ENCODE measurements at places on chromosomes 13 and 19.
A peak's percentile ranks its signal among the peaks of the same experiment; 100 is the strongest.

DNA sequence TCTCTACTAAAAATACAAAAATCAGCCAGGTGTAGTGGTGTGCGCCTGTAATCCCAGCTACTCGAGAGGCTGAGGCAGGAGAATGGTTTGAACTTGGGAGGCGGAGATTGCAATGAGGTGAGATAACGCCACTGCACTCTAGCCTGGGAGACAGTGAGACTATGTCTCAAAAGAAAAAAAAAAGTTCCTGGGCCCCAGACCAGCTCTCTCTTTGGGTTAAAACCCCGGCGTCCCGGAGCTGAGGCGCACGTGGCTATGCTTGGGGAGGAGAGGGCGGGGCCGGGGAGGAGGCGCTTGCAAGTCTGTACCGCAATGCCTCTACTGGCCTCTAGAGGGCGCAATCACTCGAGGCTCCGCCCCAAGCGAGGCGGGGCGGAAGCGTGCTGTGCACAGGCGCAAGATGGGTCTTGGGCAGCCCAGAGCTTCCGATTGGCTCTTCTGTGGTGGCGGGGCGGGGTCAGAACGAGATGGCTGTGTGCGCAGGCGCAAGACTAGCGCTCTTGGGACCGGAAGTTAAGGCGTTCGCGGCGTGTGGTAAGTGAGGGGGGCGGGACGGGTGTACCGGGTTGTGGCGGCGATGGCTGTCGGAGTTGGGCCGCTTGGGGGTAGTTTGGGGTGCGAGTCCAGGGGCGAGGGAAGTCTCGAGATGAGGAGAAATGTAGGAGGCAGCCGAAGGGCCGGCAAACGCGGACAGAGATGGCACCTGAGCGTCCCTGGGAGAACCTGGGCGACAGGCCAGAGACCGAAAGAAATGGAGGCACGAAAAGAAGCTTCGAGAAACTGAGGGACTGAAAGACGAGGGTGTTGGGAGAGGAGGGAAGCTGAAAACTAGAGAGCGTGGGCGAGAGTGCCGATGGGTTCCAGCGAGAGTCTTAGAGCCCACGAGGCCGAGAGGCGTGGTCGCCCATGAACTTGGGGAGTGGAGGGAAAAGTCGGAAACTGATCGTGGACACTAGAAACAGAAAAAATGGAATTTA lies at the start of gene DHX34:
TSS of gene DHX34 (plus strand) at position 497 of the 977 bp plus-strand sequence. CDS start 3,716 bp downstream, outside the sequence.
- peak; percentile 98 for DNase-seq

DNA sequence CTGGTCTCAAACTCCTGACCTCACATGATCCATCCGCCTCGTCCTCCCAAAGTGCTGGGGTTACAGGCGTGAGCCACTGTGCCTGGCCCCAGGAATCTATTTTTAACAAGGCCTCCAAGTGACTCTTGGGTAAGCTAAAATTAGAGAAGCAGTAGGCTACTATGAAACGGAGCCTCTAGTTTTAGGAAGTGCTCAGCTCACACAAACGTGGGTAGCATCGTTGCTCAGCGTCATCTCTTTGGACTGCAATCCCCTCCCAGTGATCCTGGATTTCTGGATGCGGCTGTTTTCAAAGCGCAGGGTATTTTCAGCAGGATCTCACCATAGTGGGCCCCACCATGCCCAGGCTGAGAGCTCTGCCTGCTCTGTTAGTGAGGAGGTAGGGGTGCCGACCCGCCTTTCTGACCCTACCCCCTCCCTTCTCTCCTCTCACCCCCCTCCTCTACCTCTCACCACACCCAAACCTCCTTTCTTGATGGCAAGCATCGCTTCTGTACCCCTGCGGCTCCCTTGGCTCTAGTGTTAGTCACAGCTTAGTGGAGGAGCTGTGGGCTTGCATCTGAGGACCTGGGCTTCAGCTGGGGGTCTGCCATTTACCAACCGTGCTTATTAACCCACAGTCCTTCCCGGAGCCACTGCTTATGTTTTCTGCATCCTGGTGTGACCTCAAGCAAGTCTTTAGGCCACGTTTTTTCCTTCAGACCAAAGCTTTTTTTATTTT lies 34.2 kb downstream of the GJA3 start:
- no peak for DNase-seq

- DNase-seq, result no peak
Measured at GRCh38 chr13:67045357-67045756, 184.8 kb downstream of the PCDH9 start.

DNA sequence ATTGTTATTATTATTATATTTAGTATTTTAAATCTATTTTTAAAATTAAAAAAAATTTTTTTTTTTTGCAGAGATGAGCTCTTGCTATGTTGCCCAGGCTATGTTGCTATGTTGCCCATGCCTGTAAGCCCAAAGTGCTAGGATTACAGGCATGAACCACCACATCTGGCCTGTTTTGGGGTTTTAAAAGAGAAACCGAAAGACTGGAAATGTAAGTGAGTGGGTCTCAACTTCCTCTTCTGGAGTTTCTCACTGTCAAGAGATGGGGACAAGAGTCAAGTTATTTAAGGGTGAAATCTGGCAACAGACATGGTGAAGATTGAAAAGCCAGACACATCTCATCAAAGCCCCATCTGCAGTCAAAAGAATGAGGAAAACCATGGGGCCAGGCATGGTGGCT lies 4.2 kb upstream of the OR7G3 start:
- DNase-seq, result no peak

DNA sequence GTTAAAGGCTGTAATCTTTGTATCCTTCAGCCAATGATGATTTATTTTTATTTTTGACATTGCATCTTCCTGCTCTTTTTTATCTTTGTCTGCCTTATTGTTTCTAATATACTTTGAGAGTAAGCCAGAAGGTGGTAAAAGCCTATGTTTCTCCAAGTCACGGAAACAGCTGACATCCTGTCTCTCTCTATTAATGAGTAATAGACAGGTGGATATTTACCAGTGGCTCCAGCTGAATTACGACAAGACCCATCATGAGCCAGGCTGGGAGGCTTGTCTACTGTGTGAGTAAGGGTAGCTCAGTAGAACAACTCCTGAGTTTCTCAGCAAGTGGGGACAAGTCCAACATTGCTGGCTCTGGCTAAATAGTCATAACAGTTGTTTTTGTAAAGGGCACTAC lies 166.6 kb downstream of the NDFIP2 start:
- DNase-seq, result no peak

- peak; percentile 58 for DNase-seq
Measured at GRCh38 chr13:40665126-40666044, 1.1 kb downstream of the FOXO1 start.

DNA sequence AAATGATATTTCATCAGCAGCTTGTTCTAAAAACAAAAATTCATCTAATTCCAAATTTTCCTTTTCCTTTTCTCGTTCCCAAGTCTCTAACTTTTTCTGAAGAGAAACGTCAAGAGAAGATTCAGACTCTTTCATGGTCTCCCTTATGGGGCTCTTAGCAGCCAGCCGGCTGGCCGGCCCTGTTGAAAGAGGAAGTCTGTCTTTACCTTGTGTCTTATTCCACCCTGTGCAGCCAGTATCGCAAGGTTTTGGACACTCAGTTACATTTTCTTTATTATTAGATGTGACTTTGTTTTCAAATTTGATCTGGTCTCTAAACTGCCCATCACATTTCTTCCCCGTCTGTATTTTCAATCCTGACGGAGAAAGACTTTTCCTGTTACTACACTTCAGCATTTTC lies 142.3 kb downstream of the RNF17 start:
- DNase-seq, result no peak

- no peak for DNase-seq
Measured at GRCh38 chr19:41225238-41226052, 6.4 kb downstream of the AXL start.

GRCh38 chr19:39676004-39676403 lies 20.3 kb downstream of the LGALS16 start:
- no peak for DNase-seq

GRCh38 chr13:20118268-20119140 lies 42.3 kb downstream of the GJA3 start:
- DNase-seq, result peak; percentile 52

- no peak for DNase-seq
Measured at GRCh38 chr13:29771247-29771646, 79.2 kb downstream of the UBL3 start.
